Neural crest cell (in vitro differentiated cells): ENCODE measurements at places on chromosomes 6 and 20.

DNA sequence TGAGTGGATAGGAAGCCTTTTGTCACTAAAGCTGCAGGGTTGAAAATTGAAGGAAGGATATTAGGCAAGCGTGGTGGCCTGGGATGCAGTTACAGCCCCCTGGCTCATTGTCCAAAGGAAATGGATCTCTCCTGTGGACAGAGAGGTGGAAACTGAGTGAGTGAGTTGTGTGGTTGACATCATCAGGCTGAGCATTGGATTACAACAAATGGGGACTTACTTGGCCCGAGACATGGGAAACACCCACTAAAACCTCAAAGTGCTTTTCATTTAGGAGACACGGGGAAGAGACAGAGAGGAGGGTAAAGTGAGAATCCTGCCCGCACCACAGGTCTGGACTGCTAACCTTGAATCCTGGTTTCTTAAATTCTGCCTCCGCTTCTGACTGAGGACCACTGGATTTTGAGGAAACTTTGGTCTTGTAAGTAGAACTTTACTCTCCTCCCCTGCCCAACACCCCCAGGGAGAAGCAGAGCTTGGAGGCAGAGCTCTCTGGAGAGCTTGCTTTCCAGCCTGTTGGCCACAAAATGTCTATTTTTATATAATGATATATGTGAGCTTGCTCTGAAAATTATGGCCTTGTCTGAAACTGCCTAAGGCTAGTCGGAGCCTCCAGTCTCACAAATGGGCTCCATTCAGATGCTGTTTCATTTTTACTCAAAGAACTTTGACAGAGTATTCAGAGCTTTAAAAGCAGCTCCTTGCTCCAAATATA is at the start of gene PKIG:
Gene PKIG, plus strand, starts transcription at position 269 of the 715 bp plus-strand sequence. CDS start 31,978 bp downstream, outside the sequence.
- no peak for DNase-seq

GRCh38 chr20:18362916-18363315 is 74.6 kb downstream of the ZNF133 start:
- DNase-seq, result no peak

DNA sequence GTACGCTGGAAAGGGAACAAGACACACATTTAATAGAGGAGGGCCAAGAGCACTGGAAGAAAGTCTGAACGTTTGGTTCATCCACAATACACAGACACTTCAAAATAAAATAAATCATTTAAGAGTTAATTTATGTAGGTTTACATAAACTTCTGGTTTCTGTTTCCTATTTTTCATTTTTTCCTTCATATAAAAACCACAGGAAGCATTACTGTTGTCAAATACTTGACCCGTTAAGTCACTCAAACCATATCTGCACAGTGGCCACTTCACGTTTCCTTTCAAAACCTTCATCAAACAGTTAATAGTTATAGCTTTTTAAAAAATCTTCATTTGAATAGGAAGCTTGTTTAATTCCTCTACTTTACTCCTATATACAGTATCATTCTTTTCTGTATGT is 257.6 kb upstream of the THEMIS start:
- no peak for DNase-seq

DNA sequence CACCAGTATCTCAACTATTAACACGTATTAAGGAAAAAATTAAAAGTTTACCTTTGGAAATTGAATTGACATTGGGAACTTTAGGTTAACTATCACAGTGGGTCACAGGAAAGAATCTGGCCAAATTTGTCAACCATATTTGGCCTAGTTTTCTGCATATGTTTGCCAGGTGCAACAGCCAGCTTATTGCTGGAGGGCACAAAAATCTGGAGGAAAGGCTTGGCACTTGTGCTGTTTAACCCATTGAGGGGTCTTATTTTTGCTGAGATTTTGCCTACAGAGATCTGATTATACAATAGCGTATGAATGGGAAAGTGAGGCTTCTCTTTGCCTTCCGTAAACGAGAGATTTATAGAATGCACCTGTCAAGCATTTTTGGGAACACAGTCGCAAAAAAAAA is 190.4 kb downstream of the PRL start:
- DNase-seq, result no peak

- DNase-seq, result no peak
These were observed 146.2 kb upstream of the CARMIL1 start for GRCh38 chr6:25132934-25133333.

DNA sequence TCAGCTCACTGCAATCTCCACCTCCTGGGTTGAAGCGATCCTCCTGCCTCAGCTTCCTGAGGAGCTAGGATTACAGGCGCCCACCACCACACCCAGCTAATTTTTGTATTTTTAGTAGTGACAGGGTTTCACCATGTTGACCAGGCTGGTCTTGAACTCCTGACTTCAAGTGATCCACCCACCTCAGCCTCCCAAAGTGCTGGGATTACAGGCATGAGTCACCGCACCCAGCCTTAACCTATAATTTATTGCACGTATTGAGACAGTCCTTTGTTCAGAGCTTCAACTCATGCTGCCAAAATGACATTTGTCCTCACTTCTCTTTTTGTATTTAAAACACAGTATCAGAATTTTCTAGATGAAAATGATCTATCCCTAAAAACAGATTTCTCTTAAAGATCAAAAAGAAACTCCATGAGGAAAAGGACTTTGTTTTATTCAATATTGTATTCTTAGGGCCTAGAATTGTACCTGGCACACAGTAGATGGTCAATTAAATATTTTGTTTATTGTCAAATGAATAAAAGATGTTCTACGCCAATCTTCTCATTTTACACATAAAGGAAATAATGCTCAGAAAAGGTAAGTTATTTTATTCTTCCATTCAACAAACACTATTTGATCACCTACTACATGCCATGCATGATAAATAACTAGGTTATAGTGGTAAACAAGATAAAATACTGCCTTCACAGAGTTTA is 10.8 kb downstream of the SERAC1 start:
- no peak for DNase-seq

DNA sequence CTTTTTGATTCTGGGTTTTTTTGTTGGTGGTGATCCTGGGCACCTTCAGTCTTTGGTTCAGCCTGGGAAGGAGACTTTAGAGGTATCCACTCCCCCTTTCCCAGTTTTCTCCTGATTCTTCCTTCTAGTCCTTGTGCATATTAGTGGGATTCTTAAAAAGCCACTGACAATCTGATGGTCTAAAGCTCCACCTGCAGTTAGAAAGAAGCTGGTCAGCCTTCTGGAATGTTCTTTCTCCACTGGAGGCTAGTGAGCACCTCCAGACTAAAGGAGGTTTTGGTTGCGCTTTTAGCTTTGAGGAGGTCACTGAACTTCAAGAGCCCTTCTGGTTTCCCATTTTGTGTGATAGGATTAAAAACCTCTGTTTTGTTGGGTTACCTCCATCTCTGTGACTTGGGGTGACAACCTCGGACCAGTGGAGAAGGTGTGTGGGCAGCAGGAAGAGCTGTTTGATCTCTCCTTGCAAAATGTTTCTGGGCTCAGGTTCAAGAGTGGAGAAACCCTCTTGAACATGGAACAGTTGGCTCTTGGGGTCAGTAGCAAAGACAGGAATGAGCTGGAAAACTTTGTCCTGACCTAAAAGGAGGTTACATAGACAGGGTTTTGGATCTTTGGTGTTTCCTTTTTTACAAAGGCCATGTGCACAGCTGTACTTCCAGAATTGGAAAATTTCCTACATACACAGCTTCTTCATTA is 29.0 kb downstream of the JARID2 start:
- DNase-seq, result no peak

DNA sequence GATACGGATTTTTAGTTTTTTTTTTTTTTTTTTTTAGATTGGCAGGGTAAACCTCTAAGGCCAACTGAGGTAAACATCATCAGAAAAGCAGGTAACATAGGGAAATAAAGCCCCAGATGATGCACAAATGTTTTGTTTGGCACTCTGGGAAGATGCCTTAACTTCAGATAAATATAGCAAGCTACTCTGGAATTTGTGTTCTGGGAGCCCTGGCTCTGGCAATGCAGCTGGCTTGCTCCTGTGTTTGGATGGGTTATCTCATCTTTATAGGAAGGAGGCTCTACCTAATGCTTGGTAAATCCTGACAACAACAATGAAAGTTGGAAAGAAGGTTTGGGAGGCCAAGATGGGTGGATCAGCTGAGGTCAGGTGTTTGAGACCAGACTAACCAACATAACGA is 77.4 kb downstream of the GFOD1 start:
- DNase-seq, result no peak

DNA sequence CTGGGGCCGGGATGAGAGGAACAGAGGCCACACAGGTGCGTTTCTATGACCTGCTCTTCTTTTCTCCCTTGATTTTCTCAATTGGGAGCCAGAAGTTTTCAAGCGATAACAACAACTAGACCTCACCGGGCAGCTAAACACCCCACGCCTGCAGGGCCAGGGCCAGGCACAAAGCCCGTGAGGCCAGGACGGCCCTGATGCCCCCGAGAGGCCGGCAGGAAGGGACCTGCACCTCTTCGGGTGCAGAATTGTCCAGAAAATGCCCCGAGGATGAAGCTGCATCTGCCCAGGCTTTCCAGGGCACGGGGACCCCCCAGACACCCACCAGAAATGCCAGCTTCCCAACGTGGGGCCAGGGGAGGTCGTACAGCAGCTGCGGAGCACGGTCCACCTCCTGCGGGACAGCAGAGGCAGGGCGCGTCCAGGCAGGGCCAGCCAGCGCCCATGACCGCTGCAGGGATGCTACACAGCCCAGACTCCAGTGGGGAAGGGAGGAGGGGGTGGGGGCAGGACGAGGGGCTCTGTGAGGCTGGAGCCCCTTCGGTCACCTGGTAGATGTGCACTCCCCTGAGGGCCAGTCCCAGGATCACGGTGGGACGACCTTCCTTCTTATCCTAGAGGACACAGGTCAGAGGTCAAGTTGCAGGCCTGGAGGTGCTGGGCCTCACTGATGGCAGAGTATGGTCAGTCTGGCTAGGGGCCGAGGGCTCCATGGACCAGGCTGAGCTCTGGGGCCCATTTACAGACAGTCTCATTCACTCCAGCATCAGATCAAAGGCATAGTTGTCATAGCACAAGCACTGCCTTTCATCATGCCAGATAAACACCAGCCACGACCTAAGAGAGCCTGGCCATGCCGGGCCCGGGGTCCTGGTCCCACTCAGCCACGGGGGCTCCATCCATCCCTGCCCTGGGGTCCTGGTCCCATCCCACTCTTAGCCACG is 16.4 kb downstream of the FRMD1 start:
- DNase-seq, result no peak

DNA sequence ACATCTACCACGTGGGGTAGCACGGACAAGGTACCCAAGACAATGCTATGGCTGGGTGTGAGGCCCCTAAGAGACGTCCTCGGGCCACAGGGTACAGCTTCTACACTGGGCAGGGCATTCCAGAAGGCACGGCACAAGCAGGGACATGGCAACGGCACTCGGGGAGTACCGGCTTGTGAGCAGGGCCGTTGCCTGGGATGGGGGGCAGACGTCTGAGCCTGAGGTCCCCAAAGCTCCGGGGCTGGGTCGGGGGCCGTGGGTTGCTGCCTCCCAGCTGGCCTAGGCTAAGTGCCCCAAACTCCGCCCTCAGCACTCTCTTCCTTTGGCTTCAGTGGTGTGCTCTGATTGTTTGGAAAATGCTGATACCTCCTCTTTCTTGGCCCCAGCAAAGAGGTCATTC is 110.6 kb downstream of the SULF2 start:
- no peak for DNase-seq

DNA sequence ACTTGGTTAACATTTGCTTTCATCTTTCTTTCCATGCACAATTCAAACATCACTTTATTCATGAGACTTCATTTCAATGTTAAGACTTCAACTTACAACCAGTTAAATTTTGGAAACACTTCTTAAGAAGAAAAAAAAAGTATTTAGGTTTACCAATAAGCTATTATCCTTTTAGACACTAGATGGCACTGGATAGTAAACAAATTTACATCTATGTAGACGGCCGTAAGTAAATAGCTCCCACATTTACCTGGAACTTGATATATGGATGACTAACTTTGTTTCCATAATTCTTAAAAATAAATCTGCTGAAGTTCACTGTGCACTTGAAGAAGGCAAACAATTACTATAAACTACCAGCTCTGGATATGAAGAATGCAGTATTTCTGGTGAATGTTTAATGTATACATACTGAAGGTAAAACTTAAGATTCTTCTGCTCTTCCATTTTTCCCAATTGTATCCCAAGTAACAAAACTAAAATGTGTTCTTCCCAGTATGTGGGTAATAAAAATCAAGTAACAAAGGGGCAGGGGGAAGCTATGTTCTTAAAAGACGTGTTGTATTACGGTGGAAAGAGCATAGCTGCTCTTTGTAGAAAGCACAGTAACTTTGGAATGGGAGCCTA is 130.6 kb upstream of the C6orf118 start:
- no peak for DNase-seq

GRCh38 chr6:83958241-83958685 is 75.3 kb upstream of the MRAP2 start:
- DNase-seq, result no peak

GRCh38 chr20:43961541-43962471 is 47.2 kb downstream of the TOX2 start:
- no peak for DNase-seq

DNA sequence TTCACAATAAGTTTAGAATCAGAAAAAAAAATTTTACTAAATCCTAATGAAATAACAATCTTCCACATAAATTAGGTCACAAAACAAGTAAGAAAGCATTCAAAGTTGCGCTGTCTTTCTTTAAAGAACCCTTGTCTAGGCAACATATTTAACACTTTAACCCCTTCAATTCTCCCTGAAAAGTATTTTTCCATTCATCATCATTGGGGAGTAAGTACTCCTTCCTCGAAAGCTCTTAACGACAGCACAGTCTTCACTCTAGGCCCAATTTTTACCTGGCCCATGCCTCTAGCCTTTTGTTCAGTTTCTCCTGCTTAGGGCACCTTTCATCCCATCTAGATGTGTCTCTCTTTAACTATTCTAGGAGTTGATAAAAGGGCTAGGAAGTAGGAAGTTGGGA is 2.6 kb downstream of the TSPYL1 start:
- DNase-seq, result no peak

- DNase-seq, result no peak
These were observed 51.1 kb upstream of the GPR6 start for GRCh38 chr6:109927052-109927451.

- no peak for DNase-seq
These were observed 43.2 kb downstream of the KHDC1L start for GRCh38 chr6:73182021-73182607.

- DNase-seq, result no peak
These were observed 65.4 kb upstream of the HDDC2 start for GRCh38 chr6:125367036-125367782.

DNA sequence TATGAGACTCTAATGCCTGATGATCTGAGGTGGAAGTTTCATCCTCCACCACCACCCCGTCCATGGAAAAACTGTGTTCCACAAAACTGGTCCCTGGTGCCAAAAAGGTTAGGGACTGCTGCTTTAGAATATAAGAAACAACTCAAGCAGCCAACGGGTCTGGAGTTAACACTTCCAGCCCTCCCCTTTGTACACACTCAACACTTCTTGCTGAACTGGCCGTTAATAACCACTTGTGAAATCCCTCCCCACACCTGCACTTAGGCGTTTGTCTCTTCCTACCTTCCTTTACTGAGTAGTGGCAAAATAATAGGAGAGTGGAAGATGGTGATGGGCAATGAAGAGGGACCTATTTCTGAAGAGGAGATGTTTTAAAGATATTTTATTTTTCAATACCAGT is 10.5 kb downstream of the SAYSD1 start:
- DNase-seq, result no peak

- DNase-seq, result no peak
These were observed 41.4 kb downstream of the INSM1 start for GRCh38 chr20:20409331-20409730.

- DNase-seq, result no peak
These were observed 36.5 kb upstream of the HLA-G start for GRCh38 chr6:29791162-29791561.
